CD4-positive, alpha-beta T cell treated with Interleukin-4 for 4 hours (primary cell): ENCODE measurements at places on chromosomes 5 and 9.

DNA sequence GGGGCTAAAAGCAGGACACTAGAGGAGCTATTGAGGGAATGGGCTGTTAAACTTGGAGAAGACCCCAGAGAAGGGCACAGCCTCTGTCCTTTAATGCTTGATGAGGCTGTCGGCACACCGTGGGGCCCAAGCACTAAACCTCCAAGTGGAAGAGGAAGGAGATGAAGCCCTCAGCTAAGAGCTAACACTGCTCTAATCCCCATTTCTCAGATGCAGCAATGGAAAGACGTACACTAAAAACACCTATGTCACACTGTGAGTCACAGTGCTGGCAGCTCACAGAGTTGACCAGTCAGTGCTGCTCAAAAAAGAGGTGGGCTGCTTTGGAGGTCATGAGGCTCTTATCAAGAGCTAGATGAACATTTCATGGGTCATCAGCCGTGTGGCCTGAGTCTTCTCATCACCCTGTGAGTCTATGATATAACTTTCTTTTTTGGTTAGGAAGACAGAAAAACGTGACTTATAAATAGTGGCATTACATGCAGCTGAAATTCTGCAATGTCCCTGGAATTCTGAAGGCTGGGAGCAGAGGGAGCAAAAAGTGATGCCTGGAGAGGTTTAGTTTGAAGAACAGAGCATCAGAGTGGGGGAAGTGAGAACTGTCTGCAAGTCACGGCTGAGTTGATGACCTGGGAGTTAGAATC is 21.5 kb downstream of the TNFSF8 start:
- peak; percentile 43 for DNase-seq

GRCh38 chr5:11468334-11469039 is 435.8 kb downstream of the CTNND2 start:
- no peak for DNase-seq

DNA sequence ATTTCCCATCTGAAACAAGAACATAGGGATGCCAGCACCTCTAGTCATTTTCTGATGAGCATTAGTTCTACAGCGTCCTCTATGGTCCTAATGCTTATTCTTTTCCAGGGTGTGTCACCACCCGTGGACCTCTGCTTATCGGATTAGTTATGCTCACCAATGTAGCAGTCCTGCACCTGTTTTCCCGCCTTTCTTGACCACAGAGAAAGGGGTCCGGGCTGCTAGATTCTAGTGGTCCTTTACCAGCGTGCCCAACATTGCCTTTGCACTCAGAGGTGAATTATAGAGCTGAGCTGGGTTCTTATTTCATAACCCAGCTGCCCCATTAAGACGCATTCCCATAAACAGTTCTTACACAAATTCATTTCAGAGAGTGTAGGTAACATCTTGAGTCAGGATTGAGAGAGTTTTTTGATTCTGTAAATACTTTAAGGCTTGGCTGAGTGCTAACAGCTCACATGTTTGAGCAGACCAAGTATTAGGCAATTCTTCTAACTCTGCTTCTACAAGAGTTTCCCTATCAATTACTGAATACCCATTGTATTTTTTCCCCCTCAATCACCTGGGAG is 2205.1 kb upstream of the C9orf72 start:
- DNase-seq, result no peak

DNA sequence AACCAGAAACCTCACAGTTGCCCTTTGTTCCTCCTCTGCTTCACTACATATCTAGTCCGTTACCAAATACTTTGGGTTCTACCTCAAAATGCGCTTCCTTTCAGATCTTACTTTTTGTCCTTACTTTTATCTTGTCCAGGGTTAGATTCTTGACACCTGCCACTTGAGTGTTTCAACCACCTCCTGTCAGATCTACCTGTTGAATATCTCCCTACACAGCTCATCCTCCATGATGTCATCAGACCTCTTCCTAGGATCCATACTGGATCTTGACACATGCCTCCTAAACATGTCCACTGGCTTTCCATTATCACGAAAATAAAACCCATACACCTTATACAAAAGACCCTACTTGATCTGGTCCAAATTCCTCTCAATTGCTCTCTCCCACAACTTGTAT is 125.2 kb upstream of the SLC24A2 start:
- no peak for DNase-seq

DNA sequence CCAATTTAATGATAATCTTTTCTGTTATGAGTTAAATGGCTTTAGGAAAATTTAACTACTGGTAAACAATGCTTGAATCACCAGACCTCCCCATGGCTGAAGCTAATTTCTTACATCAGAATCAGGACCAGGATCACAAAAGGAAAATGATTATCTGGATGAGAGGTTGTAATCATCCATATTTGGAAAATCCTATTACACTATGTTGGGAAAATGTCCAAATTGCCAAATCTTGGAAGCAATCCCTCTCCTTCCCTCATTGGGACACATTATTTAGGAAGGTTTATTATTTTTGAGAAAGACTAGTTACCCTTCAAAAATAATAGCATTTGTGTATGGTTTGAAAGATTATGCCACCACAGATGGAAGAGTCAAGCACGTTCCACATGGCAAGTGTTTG is 130.7 kb upstream of the MINAR2 start:
- DNase-seq, result no peak

DNA sequence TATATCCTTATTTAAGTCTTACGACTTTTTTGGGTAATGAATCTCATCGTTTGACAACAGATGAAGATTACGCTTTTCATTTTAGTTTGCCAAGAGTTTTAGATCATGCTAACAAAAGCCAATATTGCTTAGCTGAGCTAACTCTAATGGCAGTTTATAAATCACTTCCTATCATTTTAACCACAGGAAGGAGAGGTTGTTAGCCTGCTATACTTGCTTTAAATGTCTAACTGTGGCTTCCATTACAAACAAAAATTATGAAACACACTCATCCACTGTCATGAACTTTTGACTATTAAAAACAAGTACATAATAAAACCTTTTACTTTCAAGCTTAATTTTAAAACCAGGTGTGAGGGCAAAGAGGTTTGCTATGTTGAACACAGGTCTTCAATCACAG is 53.7 kb upstream of the ANKH start:
- peak; percentile 17 for DNase-seq

- DNase-seq, result no peak
Measured at GRCh38 chr5:103487822-103488493, 74.6 kb downstream of the NUDT12 start.

GRCh38 chr5:58786711-58787303 is 203.9 kb downstream of the RAB3C start:
- DNase-seq, result no peak
